ENCODE measurements at places on chromosomes 1 and 21.

DNA sequence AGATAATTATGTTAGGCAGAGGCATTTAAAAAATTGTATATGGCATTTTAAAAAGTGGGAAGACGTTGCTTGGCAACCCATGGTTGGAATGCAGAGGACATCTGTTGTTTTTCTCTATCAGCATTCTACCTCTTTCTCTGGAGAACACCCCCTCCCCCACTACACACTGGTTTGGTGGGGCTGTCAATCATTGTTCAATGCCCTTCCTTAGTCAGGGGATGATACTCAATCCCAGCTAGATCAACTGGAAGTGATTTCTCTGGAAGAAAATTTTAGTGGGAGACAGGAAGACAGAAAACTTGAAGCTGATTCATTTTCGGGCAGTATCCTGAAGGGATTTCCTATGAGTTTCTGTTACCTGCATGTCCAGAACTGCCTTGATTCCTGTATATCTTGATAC is 35.7 kb upstream of the CAP1 start:
- DNase-seq, result no peak

- DNase-seq, result no peak
Measured at GRCh38 chr1:65343286-65343685, 33.9 kb downstream of the DNAJC6 start.

- DNase-seq, result no peak
Measured at GRCh38 chr1:112904071-112904830, 51.7 kb downstream of the SLC16A1 start.

GRCh38 chr1:44988531-44989156 is 2.2 kb upstream of the EIF2B3 start:
- no peak for DNase-seq

DNA sequence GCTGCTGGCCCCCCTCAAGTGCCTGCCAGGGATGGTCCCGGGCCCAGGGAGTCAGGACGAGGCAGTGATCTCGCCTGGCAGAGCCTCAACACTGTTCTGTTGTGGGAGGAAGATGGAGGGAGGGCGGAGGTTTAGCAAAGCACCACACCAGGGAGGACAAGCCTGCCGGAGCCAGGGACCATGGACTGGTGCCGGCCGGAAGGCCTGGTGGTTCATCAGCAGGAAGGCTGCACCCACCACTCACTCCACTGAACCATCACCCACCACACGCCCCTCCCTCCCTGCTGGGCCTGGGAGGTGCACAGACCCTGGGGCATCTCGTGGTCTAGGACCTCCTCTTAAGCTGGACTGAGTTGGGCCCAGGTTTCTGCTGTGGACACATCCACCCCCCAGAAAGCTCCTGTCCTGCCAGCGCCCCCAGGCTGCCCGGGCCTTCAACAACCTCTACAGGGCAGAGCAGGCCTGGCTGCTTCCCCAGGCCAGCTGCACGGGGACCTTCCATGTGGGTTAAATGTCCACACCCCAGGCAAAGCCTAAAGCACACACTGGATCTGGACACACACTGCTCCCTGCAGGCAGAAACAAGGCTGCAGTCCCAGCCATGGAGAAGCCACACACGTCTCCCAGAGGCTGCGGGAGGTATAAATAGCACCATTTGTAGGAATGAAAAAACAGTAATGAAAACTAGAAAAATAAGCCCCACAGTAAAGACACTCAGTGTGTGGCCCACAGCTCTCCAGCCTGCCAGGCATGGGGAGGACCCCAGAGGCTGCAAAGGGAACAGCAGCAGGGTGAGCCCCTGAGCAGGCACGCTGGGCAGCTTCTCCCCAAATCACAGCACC is 10.4 kb upstream of the TMEM240 start:
- DNase-seq, result no peak

DNA sequence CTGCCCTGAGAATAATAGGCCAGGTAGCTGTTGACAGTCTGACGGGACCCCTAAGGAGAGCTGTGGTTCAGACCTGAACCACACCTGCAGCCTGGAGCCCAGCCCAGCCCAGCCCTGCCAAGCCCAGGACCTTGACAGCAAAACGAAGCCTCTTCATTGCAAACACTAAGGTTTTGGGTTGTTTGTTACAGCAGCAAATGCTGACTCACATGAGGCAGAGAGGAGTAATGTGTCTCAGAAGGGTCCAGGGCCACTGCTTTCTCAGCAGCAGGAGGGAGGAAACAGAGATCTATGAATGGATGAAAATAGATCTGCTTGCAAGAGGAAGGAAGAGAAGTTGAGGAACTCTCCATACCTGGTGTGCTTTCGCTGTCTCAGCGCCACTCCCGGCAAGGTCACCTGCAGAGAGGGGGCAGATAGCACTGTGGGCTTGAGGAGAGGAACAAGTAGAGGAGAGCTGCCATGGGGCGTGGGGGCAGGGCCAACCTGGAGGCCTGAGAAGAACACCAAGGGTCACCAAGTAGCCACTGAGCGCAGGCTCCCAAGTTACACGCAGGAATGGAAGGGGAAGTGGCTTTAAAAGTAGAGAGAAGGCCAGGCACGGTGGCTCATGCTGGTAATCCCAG is 127.2 kb downstream of the ZNF281 start:
- no peak for DNase-seq

GRCh38 chr1:180560200-180560867 is 1.6 kb downstream of the OVAAL start:
- DNase-seq, result no peak

GRCh38 chr1:65149351-65150107 is 1.5 kb downstream of the AK4 start:
- DNase-seq, result no peak

GRCh38 chr1:22674410-22674749 is 21.3 kb downstream of the C1QB start:
- DNase-seq, result no peak

GRCh38 chr1:156124557-156125483 is 10.3 kb downstream of the LMNA start:
- no peak for DNase-seq

GRCh38 chr21:29193901-29194300 is 63.5 kb downstream of the MAP3K7CL start:
- DNase-seq, result no peak

DNA sequence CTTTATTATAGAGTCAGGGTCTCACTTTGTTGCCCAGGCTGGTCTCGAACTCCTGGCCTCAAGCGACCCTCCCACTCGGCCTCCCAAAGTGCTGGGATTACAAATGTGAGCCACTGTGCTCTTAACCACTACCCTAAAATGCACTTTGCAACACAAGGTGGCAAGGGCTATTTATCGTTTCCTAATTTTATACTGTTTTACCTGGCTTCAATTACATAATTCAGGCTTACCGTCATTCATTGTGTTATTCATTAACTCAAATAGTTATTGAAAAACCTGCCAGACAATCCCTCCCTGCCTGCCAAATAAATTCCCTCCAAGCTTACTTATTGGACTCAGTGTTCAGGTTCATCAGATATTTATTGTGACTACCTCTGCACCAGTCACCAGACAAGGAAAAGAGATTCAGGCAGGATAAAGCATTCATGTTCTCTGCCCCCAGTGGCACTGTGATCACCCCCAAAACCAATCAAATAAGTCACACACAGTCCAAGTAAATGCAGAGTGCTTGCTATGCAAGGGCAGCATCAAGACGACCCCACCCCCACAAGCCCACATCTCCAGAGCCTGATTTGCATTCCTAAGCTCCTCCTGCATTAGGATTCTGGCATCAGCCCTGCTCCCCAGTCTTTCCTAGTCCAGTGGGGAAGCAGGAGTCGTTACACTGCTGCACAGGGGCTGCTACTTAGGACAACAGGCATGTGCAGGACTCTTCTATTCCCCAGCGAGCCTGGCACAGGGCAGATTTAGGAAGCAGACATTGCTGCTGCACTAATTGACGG is 8.1 kb downstream of the PAQR7 start:
- DNase-seq, result no peak

DNA sequence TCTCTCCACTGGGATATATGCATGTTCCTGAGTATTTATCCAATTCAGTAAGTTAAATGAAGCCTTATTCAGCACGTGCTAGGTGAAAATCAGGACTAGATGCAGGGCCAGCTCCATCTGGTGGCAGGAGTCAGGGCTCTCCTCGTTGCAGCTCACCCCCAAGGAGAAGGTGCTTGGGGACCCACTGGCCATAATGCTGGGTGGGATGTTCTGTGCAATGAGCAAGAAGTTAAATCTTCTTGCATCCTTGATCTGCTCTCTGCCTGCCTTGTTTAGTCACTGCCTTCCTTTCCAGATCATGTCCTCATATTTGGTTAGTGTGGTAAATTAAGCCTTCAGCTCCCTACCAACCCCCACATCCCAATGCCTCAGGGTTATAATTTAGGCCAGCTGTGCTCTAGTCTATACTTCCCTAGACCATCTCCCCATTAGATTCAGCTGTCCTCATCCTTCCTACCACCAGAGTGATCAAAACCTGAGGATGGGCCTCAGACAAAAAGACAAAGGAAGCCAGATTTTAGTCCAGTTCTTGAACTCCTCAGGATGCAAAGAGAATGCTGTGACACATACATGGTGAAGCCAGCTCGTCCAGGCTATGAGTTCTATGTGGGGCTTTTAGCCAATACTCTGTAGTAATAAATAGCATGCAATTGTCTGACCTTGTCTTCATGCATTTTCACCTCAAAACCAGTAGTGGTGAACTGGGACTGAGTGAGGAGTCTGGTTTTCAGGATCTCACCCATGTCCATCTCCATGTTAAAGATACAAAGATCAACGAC is 55.9 kb downstream of the SEC16B start:
- DNase-seq, result peak; percentile 73

GRCh38 chr1:152461544-152461943 is 47.5 kb upstream of the CRNN start:
- no peak for DNase-seq

DNA sequence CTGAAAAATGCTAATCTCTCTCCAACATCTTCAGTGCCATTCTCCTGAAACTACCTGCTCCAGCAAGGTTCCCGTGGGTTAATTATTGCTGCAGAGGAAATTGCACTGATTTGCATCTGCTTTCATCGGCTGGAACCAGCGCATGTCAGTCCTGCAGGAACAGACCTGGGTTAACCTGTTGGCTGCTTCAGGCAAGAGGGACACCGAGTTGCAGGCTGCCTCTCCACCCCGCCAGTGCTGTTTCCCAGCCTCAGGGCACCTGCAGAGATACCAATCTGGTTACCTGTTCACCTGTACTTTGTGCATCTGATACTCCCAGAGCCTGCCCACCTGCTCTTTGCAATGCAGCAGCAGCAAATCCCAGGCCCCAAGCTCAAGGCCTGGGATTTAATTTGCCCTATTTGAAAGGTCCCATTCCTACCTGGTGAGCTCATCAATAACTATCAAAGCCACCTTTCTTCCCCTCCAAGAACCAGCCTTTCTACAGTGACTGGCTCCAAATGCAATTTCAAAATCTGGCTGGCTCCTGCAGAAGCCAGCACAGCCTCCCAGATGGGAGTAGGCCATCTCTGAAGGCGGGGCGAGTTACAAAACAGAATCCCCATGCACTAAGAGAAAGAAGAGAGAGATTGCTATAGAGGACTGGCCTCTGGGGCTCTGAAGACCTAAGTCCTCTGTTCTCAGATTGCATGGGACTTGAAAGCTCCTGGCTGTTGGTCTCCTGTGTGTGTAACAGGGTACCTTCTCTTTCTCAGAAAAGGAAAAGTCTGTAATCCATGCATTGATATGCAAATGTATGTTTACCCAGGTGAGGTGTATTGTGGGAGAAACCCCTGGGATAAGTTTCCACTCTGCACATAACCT is 67.8 kb downstream of the TOMM20 start:
- DNase-seq, result no peak

DNA sequence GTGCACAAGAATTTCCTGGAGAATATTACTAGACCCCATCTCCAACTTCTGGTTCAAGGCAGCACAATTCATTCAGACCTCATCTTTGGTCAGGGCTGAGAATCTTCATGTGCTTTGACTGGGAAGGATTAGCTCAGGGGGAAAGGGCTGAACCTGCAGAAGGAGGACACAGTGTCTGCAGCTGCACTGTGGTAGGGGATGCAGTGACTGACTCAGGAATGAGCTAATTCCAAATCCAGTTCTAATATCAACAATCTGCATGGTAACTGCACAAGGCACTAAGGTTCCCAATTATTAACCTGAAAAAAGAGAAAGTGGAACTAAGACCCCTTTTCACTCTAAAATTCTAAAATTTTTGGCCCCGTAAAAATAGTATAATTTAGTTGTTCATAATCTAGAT is 31.6 kb downstream of the TTLL7 start:
- DNase-seq, result no peak

DNA sequence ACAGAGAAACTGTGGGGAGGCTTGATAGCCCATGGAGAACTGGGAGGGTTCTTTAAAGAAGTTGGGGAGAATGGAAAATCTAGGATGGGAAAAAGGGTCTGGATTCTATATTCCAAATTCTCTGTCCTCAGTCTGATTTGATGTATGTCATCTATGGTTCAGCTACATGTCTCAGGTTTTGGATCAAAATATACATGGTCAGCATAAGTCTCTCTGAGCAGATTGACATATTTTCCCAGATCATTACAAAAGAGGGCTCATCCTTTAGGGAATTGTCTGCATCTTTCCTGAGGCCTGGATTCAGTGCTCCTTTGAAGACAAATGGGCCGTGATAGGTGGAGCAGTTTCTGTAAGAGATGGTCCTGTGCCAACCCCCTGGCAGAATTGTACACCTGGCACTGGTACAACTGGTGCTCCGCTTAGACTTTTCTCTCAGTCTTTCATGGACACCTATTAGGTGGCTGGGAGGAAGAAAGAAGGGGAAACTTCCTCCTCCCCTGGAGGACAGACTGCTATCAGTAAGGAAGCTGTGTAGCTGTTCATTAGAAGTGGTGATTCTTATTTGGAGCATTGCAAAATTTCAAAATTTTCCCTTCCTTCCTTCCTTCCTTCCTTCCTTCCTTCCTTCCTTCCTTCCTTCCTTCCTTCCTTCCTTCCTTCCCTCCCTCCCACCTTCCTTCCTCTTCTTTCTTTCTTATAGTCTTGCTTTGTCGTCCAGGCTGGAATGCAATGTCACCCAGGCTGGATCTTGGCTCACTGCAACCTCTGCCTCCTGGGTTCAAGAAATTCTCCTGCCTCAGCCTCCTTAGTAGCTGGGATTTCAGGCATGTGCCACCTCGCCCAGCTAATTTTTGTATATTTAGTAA is 26.1 kb upstream of the RGL1 start:
- DNase-seq, result no peak

DNA sequence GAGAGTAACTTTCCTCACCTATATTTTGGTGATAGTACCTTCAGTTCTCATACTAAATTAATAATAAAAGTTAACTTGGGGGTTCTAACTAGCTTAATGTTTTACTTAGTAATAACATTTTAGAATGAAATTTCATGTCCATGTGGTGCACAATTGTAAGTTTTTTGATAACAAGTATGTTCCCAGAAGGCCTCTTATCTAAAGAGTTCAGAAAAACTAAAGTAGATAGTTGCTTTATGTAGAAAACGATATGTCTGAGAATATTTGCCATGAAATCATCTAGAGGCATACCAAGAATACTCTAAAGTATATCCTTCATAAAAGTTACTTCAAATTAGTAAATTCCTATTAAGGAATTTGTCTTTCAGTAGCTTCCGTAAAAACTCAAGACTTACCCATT is 10.2 kb upstream of the ADCY10 start:
- no peak for DNase-seq

DNA sequence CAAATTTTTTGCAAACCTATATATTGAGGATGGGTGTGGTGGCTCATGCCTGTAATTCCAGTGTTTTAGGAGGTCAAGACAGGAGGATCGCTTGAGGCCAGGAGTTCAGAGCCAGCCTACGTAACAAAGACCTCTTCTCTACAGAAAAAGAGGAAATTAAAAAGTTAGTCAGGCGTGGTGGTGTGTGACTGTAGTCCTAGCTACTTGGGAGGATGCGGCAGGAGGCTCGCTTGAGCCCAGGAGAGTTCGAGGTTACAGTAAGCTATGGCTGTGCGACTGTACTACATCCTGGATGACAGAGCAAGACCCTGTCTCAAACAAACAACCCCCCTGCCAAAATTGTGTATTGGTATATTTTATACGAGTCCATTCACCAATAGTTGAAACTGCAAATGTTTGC is 589.7 kb downstream of the DPYD start:
- no peak for DNase-seq

GRCh38 chr1:114331936-114332335 is 178.3 kb upstream of the SYT6 start:
- no peak for DNase-seq
